ENCODE measurements at places on chromosomes 5 and 9. TPM values are rescaled to one million over a fixed set of nuclear protein-coding genes. Genes with fewer than 3 reads are reported as not detected.
A peak's percentile ranks its signal among the peaks of the same experiment; 100 is the strongest.

GRCh38 chr5:141646026-141646425 lies 5.2 kb downstream of the FCHSD1 start:
- H3K4me1 ChIP-seq = peaks cover 28% of the 10 kb centered on the region
- H3K4me3 ChIP-seq = no peak overlapping the region
- peak overlapping the region; percentile 4 for H3K27ac ChIP-seq
- no peak for ATAC-seq

DNA sequence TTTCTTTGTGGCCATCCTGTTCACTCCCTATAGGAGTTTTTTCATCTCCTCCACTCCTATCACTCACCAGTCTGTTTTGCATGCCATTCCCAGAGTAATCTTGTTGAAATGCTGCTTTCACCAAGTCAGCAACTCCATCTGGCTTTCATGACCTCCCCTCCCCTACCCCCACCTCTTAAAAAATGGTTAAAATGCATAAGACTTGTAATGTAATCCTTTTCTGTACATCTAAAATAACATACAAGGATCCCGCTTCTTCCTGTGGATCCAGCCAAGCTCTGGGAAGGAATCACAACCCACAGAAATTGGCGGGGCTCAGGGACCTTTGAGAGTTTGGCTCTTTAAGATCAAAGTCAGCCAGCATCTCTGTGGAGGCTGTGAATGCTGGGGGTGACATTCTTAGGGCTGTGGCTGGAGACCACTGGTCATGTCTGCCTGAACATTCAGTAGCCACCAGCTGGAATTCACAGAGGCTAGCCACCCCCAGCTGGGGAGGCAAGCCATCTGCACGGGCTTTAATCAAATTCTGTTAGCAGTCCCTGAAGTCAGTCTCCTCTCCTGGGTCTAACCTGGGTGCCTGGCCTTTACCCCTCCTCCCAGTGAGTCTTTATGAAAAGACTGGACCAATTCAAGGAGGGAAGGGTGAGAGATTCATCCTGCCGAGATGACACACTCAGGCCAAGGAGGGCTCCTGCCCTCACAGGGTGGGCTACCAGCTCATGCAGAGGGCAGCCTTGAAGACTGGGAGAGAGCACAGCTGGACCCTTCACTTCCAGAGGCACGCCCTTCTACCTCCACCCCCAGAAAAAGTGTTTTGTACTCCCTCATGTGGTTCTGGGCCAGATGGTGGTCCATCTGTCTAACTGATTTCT lies 132.9 kb downstream of the LIFR start:
- H3K27me3 ChIP-seq = peaks cover 11% of the 10 kb centered on the region
- H3K27ac ChIP-seq = no peak overlapping the region
- no peak overlapping the region for H3K4me3 ChIP-seq
- no peaks in the 10 kb centered on the region for H3K4me1 ChIP-seq
- no peaks in the 10 kb centered on the region for H3K36me3 ChIP-seq

GRCh38 chr9:121107029-121107428 lies 32.3 kb downstream of the CNTRL start:
- peak; percentile 43 for ATAC-seq
- H3K4me3 ChIP-seq = no peak overlapping the region
- H3K27me3 ChIP-seq = no peaks in the 10 kb centered on the region
- peak overlapping the region; percentile 25 for H3K27ac ChIP-seq

- no peaks in the 10 kb centered on the region for H3K27me3 ChIP-seq
- no peak overlapping the region for H3K27ac ChIP-seq
- ATAC-seq = no peak
- no peak overlapping the region for H3K4me3 ChIP-seq
- no peaks in the 10 kb centered on the region for H3K4me1 ChIP-seq
Measured at GRCh38 chr5:23208959-23209431, 298.4 kb upstream of the PRDM9 start.

SLC27A6 gene
- total RNA-seq = not detected

IL13 gene
- total RNA-seq = 2.4 TPM

ANXA2R gene
- 6.2 TPM for total RNA-seq
